ENCODE measurements at places on chromosomes 5 and 9.
A peak's percentile ranks its signal among the peaks of the same experiment; 100 is the strongest.

- DNase-seq: no peak
These were observed 99.7 kb upstream of the KIF2A start for GRCh38 chr5:62206150-62206829.

- DNase-seq: peak; percentile 91
These were observed 184.4 kb upstream of the OR13F1 start for GRCh38 chr9:104319685-104320084.

- DNase-seq: no peak
These were observed 189.8 kb upstream of the BRINP1 start for GRCh38 chr9:119559056-119559455.

GRCh38 chr5:123099514-123100151 is 10.6 kb downstream of the PRDM6 start:
- DNase-seq: no peak

DNA sequence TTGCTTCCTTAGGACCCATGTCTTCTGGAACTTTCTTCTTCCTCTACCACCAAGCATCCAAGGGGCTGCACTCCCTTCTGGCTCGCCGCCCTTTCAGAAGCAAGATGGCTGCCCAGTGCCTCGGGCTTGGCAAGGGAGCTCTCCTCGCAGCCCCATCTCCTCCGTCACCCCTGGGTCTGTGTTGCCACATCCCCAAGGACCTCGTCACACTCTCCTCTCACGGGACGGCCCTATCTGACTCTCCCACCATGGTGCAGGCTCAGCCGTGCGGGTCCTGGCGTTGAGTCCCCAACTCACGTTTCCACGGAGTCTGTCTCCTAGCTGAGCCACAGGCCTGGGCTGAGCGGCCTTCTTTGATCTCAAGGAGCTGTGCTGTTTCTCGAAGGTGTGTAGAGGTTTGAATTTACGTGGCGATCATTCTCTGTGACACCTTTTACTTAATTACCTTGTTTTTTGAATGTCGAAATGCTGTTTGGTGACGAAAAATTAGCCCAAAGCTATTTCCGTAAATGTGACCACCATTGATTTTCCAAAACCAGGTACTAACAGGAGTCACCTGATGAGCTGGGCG is 15.0 kb upstream of the SCGB3A1 start:
- no peak for DNase-seq

- no peak for DNase-seq
These were observed 117.7 kb downstream of the TARS1 start for GRCh38 chr5:33558489-33558888.

DNA sequence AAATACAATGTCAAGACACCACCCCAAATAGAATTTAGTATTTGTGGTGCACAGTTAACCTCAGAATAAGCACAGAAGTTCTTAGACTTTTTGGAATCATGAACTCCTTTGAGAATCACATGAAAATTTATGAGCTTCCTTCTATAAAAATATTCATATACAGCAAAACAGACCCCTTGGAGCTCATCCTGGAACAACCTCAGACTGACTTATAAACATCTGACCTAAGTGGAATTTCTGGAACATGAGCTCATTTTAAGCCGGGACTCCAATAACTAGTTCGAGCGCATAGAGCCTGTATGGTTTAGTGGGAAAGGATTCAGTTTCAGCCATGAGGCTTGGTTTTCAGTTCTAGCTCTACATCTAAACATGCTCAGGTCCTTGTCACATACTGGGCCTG is 192.3 kb downstream of the DEPDC1B start:
- no peak for DNase-seq

GRCh38 chr9:135088979-135089847 is 1.7 kb downstream of the OLFM1 start:
- no peak for DNase-seq

DNA sequence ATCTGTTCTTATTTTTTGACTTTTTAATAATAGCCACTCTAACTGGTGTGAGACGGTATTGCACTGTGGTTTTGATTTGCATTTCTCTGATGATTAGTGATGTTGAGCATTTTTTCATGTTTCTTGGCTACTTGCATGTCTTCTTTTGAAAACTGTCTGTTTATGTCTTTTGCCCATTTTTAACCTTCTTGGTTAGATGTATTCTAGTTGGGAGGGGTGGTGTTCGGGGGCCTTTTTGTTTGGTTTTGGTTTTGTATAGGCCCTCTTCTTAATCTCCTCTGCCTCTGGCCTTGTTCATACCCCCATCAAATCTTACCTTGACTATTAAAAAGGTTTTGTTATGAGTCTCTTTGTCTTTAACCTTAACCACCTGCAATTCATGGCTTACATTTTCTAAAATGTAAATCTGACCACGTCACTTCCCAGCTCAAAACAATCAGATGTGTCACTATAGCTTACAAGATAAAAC is 107.8 kb upstream of the NR4A3 start:
- no peak for DNase-seq

DNA sequence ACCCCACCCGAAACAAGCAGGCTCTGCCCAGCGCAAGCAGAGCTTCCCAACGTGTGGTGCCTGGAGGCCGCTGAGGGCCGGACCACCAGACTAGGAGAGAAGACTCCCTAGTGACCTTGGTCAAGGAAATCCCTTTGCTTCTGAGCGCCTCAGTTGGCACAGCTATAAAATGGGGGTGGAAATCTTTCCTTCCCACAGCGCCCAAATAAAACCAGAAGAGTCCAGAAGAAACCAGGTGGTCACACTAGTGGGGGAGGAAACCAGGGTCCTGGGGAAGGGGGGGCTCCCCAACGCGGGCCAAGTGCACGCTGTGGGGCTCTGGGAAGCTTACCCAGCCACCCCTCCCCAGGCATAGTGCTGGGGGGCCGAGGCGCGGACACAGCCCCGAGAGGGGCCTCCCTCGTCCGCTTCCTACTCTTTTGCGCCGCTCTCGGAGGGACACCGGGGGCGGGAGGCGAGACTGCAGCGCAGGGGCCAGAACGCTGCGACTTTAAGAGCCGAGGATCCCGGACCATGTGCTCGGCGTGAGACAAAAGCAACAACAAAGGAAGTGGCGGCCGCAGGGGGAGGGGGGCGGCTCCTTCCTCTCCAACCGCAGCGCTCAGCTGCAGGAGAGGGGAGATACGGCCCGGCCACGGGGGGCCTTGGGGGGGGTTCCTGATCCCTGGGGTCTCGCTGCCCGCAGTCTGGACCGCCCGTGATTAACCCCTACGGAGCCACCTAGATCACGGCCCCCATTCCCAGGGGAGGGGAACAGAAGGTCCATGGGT is 885 bp downstream of the RNF44 start:
- DNase-seq: no peak

DNA sequence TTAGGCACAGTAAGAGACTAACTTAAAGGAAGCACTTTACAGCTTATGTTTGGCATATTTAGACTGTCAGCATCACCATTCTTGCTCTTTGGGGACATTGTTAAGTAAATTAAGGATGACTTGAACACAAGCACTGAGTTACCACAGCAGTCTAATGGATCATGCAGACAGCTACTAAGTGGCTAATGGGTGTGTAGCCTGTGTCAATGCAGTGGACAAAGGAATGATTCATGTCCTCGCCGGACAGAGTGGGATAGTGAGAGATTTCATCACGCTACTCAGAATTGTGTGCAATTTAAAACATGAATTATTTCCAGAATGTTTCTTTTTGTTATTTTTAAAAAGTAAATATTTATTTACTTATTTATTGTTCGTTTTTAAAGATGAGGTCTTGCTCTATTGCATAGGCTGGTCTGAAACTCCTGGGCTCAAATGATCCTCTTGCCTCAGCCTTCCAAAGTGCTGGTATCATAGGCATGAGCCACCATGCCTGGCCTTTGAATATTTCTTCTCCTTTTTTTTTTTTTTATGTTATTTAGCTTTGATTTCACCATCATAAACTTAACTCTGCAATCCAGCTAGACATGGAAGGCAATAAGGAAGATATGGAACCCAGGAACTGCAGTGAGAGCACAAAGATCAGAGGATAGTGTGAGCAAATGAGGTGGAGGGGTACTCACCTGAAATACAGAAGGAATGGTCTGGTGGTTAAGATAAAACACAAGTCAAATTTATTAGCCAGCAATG is 53.0 kb upstream of the KLF4 start:
- DNase-seq: no peak

DNA sequence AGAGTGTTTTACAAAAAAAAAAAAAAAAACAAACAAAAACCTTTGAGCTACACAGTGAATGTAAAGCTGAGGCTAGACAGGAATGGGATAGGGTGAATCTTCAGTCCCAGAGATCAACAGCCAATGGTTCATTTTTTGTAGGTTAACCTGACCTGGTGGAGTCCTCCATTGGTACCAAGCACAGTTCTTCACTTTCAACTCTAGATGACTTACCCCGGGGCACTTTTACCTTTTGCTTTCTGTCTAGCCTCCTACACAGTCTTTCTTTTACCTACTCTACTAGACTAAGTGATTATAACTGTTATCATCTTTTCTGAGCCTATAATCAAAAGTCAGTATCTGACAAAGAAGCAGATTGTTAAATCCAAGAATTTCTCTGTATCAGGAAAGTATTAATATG is 50.9 kb downstream of the ANXA2R start:
- no peak for DNase-seq

- DNase-seq: no peak
These were observed 31.8 kb downstream of the RUSC2 start for GRCh38 chr9:35521708-35522107.

- no peak for DNase-seq
These were observed 213.5 kb downstream of the FOXD4L6 start for GRCh38 chr9:40914772-40915659.

DNA sequence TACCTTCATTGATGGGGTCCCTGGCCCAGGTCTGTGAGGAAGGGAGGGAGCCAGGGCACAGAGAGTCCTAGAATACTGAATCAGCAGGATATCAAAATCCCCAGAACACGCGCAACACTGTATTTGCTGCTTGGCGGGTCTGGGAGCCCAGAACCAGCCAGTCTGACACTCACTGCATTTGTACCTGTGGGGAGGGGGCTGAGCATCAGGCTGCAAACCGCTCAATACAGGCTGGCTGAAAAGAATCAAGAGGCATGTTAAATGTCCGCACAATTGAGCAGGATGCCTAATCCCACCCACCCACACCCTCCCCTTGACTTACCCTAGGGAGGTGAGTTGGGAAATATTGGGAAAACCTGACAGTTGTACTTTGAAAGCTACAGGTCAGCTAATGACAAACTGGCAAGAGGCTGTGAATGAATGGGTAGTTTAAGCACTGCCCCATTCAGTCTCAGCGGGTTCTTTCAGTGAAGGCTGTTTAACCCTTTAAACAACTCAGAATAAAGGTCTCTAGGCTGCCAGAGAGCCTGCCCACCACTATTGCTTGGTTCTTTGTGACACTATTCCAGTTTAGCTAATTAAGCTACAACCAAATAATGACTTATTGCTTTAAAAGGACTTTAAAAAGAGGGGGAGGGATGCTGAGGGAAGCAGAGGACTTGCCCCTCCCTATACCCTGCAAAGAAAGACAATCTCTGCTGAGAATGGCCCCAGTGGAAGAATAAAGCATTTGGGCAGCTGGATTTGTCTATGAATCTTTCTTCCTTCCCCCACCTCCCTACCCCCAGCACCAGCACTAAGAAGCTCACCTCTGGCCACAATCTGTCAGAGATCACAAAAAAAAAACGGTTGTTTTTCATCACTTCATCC is 5.0 kb downstream of the SPRY4 start:
- DNase-seq: no peak
